ENCODE measurements at places on chromosomes 6 and 20. TPM values are rescaled to one million over a fixed set of nuclear protein-coding genes. Genes with fewer than 3 reads are reported as not detected.

DNA sequence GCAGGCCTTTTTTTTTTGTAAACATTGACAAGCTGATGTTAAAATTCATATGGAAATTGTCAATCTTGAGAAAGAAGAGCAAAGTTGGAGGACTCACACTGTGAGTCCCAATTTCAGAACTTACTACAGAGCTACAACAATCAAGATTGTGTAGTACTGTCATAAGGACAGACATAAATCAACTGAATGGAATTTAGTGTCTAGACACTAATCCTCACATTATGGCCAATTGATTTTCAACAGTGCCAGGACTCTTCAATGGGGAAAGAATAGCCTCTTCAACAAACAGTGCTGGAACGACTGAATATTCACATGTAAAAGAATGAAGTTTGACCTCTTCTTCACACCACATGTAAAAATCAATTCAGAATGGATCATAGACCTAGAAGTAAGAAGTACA lies 60.8 kb downstream of the TGM2 start:
- no peaks in the 10 kb centered on the region for H3K36me3 ChIP-seq
- no peak overlapping the region for H3K27ac ChIP-seq
- H3K4me3 ChIP-seq: no peak overlapping the region
- no peaks in the 10 kb centered on the region for H3K27me3 ChIP-seq
- peaks cover 16% of the 10 kb centered on the region for H3K4me1 ChIP-seq
- no peak for DNase-seq

Gene BNIP5
- total RNA-seq: not detected

Gene WFDC6
- not detected for total RNA-seq

GRCh38 chr20:6157345-6157744 lies 34.5 kb upstream of the FERMT1 start:
- no peak overlapping the region for H3K4me3 ChIP-seq
- H3K27me3 ChIP-seq: no peaks in the 10 kb centered on the region

DNA sequence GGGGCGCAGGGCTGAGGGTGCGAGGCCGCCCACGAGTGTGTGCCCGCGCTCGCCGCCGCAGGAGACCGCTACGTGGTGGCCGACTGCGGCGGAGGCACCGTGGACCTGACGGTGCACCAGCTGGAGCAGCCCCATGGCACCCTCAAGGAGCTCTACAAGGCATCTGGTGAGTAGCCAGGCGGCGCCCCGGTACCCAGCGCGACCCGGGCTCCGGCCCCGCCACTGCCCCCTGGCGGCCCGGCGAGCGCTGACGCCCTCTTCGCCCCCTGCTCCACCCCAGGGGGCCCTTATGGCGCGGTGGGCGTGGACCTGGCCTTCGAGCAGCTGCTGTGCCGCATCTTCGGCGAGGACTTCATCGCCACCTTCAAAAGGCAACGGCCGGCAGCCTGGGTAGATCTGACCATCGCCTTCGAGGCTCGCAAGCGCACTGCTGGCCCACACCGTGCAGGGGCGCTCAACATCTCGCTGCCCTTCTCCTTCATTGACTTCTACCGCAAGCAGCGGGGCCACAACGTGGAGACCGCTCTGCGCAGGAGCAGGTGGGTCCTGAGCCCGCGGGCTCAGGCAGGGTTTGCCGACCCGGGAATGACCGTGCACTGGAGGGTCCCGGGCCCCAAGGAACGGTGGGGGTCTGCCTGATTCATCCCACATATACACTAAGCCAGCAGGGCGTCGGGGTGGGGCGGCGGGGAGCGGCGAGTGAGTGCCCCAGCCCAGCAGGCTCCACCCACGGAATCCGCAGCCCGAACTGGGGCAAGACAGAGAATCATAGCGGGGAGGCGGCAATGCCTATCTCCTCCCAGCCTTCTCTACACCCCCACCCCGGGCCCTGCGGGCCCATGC lies 17.4 kb downstream of the HSPA12B start:
- no peak for DNase-seq
- H3K27ac ChIP-seq: no peak overlapping the region
- H3K4me1 ChIP-seq: peaks cover 63% of the 10 kb centered on the region
- H3K27me3 ChIP-seq: peaks cover 46% of the 10 kb centered on the region
- H3K4me3 ChIP-seq: peak overlapping the region; percentile 47

DNA sequence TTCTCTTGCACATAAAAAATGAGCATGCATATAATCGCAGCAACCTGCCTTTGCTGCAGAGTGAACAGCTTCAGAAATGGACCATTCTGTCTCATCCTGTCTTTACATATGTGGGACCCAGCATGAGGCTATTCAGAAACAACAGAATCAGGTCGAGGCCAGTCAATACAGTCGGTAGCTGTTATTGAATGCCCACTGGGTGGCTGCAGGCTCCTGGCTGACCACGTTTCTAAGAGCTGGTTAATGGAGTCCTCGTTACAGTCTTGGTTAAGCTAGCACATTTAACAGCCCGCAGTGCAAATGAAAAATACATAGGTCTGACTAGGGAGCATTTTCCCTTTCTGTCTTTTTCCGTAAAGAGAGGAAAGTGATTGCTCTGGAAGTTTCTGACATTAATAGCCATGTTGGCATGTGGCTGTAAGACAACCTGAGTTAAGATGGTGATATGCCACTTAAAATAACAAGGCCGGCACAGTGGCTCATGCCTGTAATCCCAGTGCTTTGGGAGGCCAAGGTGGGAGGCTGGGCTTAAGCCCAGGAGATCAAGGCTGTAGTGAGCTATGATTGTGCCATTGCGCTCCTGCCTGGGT lies 75.0 kb downstream of the SHLD1 start:
- peak overlapping the region; percentile 29 for H3K27ac ChIP-seq
- H3K4me3 ChIP-seq: no peak overlapping the region
- H3K27me3 ChIP-seq: no peaks in the 10 kb centered on the region
- peaks cover 41% of the 10 kb centered on the region for H3K4me1 ChIP-seq
- H3K36me3 ChIP-seq: no peaks in the 10 kb centered on the region

DNA sequence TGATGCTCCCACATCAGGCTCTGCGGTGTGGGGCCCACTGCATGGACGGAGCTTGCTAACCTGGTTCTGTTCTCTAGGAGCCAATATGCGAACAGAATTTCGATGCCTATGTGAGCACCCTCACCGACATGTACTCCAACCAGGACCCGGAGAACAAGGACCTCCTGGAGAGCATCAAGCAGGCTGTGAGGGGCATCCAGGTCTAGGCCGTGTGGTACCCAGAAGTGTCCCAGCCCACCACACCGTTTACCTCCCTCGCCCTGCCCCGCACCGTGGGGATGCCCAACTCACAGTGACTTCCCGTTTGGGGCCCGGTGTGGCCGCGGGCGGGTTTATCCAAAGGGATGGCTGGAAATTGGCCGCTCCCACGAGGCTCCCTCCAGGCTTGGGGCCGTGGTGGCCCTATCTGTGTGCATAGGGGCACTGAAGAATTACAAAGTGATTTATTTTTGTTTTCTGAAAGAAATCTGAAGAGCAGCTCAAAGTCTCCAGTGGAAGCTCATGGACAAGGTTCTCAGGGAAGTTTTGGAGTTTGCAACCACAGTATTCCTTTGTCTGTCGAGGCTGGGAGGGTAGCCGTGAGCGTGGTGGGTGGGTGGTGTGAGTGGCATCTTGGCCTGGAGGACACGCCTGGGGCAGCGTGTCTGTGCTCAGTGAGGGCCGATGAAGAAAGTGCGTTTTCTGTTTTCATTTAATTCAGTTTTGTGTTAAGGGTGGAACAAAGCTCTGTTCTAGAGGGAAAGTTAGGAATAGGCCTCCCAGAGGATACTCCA lies 15.1 kb upstream of the PCMTD2 start:
- H3K4me1 ChIP-seq: peaks cover 12% of the 10 kb centered on the region
- no peaks in the 10 kb centered on the region for H3K36me3 ChIP-seq
- H3K27ac ChIP-seq: no peak overlapping the region

All from left ventricle myocardium inferior (tissue), 1 donor.